ENCODE measurements at places on chromosomes 7 and 10. TPM values are rescaled to one million over a fixed set of nuclear protein-coding genes. Genes with fewer than 3 reads are reported as not detected.

GRCh38 chr7:105652359-105652993, 71.2 kb upstream of the EFCAB10 start:
- peaks cover 16% of the 10 kb centered on the region for H3K4me1 ChIP-seq
- H3K27ac ChIP-seq = no peak overlapping the region
- no peaks in the 10 kb centered on the region for H3K36me3 ChIP-seq
- no peak overlapping the region for H3K4me3 ChIP-seq
- no peaks in the 10 kb centered on the region for H3K27me3 ChIP-seq
- peak; percentile 83 for DNase-seq

DNA sequence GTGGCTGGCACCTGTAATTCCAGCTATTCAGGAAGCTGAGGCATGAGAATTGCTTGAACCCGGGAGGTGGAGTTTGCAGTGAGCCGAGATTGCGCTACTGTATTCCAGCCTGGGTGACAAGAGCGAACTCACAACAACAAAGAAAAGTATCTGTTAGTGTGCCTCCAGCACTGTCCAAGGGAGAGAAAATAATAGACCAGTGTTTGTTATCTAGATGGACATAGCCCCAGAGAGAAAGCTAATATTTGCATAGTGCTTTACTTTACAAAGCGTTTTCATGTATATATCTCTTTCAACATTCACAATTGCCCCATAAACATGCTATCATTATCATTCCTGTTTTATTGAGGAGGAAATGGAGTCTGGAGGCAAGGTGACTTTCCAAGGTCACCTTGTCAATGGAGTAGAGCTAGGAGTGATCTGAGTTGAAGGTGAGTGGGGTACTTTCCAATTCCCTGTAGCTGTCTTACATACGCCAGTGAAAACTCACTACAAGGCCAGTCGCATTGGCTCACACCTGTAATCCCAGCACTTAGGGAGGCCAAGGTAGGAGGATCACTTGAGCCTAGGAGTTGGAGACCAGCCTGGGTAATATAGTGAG, 49.7 kb upstream of the KIF5B start:
- DNase-seq = no peak
- H3K4me1 ChIP-seq = peaks cover 22% of the 10 kb centered on the region
- no peak overlapping the region for H3K4me3 ChIP-seq
- no peaks in the 10 kb centered on the region for H3K27me3 ChIP-seq
- H3K27ac ChIP-seq = peak overlapping the region; percentile 56
- no peaks in the 10 kb centered on the region for H3K36me3 ChIP-seq

DNA sequence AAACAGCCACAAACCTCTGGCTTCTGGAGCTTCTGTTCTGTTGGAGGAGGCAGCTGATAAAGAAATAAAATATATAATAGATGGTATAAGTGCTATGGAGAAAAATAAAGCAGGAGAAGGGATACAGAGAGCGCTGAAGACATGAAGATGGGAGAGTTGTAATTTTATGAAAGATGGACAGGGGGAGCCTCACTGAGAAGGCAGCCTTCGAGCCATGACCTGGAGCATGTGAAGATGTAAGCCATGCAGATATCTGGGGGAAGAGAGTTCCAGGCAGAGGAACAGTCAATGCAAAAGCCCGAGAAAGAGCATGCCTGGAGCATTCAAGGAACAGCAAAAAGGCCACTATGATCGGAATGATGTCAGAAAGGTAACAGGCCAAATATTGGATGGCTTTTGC, 187.5 kb downstream of the KIAA1217 start:
- peaks cover 3% of the 10 kb centered on the region for H3K4me1 ChIP-seq
- H3K36me3 ChIP-seq = no peaks in the 10 kb centered on the region
- no peak overlapping the region for H3K4me3 ChIP-seq

- H3K27ac ChIP-seq = no peak overlapping the region
- DNase-seq = no peak
- H3K27me3 ChIP-seq = no peaks in the 10 kb centered on the region
- no peak overlapping the region for H3K4me3 ChIP-seq
Measured at GRCh38 chr7:12094365-12094921, 116.7 kb upstream of the TMEM106B start.

- no peak overlapping the region for H3K4me3 ChIP-seq
- no peaks in the 10 kb centered on the region for H3K36me3 ChIP-seq
- DNase-seq = no peak
- no peaks in the 10 kb centered on the region for H3K27me3 ChIP-seq
- H3K4me1 ChIP-seq = no peaks in the 10 kb centered on the region
- H3K27ac ChIP-seq = no peak overlapping the region
Measured at GRCh38 chr10:5596611-5597341, 69.6 kb downstream of the ASB13 start.

DNA sequence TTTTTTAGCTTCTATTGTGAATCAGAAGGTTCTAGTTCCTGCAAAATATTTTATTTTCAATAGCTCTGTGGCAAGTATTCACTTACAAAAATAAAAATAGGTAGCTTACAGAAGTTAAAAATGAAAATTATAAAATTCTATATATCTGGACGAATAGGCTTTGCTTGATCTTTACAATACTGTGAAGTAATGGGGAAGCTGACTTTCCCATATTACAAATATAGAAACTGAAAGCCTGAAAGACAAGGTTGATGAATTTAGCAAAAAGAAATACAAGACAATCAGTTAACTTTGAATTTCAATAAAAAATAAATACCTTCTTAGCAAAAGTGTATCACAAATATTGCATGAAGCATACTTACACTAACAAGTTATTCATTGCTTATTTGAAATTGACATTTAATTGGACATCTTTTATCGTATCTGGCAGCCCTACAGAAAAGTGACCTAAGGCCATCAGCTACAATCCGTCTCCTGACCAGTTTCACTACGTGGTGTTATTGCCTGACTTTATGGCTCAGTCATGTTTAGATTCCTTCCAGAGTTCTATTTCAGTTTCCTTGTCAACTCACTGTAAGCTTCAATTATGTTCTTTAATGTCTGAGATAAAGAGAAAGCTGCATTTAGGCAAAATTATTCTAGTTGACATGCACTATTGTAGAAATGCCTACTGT, 310.5 kb upstream of the HGF start:
- no peaks in the 10 kb centered on the region for H3K36me3 ChIP-seq
- no peaks in the 10 kb centered on the region for H3K27me3 ChIP-seq
- no peak overlapping the region for H3K27ac ChIP-seq
- H3K4me3 ChIP-seq = no peak overlapping the region
- DNase-seq = no peak

ADIRF gene
- total RNA-seq = 191 TPM
